RPMI7951 (cell line): ENCODE measurements at places on chromosomes 4 and X. TPM values are rescaled to one million over a fixed set of nuclear protein-coding genes. Genes with fewer than 3 reads are reported as not detected.
A peak's percentile ranks its signal among the peaks of the same experiment; 100 is the strongest.

CXorf49 gene
- not detected in 2 replicates for total RNA-seq

GRCh38 chr4:54784161-54784671, 126.5 kb downstream of the KIT start:
- DNase-seq: peak; percentile 85

DNA sequence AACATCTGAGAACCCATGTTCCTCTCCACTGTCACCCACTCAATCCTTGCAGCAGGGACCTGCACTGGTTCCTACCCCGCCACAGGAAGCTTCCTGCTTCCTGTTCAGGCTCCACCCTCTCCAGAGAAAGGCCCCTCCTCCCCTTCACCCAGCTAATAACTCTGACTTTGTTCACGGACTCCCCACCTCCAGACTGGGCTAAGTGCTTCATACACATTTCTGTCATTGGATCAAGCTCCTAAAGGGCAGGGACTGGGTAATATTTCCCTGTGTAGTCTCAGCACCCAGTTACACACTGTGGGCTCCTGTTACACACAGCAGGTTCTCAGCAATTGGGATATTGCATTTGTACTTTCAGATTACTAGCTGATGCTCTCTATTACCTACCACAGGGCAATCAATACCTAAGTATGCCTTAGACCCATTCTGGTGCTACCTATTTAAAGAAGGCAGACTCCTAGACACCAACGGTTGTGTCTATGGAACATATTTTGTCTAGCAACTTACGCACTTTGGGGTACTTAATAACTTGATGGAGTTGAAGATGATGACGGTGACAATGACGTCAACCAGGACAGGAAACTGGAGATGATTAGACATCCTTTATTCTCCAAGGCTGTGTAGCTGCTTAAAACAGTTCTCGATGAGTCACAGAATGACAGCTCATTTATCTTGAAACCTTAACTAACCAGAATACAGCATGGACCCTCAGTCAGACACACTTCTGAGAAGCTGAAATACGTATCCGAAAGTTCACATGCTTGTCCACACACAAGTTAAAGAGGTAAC, 58.1 kb downstream of the MAML3 start:
- DNase-seq: peak; percentile 93

DNA sequence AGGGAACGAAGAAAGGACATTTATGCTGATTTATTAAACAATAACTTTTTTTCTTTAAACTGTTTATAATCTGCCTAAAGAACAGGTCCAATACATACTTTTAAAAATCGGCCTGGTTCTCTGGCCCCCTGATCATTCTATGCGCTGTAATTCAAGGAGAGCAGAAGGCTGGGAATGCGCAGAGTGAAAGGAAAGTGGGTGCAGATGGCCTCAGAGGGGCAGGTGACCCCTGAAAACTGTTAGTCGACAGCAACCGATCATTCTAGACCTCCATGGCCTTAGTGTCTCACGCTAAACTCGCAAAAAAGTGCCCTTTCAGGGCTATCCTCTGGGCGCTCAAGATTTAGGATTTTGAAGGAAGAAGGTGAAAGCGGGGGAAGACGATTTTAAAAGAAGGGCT, 2.2 kb downstream of the PDE5A start:
- no peak for DNase-seq

DNA sequence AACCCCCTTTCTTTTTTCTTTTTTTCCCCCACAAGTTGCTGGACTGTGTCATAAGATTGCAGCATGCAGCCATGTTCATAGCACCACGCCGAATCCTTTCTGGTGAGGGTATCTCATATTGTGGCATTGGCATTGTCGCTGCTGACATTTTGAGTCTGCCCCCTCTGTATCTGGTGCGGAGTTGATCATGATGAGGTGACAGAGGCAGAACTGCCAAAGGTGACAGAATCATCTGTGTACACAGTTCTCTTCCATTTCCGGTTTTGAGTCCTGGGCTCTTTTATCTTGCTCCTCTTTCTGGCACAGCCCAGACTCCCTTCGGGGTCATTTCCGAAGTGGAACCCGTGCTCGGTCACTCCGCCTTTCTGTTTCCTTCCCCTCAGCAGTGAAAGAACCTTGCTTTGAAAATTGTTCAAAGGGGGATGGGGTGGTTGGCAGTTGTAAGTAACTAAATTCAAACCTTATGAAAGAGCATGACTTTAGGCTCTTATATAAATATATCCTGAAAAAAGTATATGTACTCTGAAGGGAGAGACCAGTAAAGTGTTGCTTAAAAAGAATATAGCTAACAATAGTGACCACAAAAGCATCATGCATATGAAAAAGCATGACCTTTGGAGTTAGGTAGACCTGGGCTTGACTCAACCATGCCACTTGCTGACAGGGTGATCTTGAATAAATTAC, 55.0 kb upstream of the BMP2K start:
- DNase-seq: no peak
